ENCODE measurements at places on chromosomes 6 and 20. TPM values are rescaled to one million over a fixed set of nuclear protein-coding genes. Genes with fewer than 3 reads are reported as not detected.

GRCh38 chr6:46444772-46445454, 46.3 kb downstream of the RCAN2 start:
- no peak for DNase-seq

The STX7 gene
- 64.3 TPM for total RNA-seq

The BFSP1 gene
- 0.46 TPM for total RNA-seq

GRCh38 chr6:146028252-146028795, 538 bp upstream of the GRM1 start:
- DNase-seq: no peak

- no peak for DNase-seq
These were observed 189.0 kb downstream of the UST start for GRCh38 chr6:148935705-148936435.

DNA sequence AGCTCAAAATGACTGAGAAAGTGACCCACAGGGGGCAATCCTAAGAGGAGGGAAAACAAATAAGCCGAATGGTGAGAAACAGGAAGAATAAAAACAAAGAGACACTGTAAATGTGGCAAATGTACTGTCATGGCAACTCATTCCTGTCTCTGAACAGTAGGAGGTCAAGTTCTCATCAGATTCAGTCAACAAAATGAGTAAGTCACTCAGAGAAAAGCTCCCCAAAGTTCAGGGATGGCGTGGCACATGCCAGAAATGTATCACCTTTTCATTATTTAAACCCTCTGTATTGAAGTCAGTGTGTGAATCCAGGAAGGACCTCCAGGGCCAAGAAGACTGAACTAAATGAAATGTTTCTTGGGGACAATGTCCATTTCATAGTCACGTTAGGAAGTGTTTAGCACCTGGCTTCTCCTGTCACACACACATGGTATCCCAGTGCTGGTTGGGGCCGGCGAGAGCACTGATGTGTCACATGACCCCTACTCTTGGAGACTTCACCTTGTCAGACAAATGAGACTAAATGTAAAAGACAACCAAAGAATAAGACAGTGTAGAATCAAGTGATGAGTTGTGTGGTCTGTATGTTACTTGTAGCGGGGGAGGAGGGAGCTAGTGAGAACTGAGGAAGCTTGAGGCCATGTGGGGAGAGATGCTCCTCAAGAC, 20.7 kb downstream of the CNR1 start:
- no peak for DNase-seq

DNA sequence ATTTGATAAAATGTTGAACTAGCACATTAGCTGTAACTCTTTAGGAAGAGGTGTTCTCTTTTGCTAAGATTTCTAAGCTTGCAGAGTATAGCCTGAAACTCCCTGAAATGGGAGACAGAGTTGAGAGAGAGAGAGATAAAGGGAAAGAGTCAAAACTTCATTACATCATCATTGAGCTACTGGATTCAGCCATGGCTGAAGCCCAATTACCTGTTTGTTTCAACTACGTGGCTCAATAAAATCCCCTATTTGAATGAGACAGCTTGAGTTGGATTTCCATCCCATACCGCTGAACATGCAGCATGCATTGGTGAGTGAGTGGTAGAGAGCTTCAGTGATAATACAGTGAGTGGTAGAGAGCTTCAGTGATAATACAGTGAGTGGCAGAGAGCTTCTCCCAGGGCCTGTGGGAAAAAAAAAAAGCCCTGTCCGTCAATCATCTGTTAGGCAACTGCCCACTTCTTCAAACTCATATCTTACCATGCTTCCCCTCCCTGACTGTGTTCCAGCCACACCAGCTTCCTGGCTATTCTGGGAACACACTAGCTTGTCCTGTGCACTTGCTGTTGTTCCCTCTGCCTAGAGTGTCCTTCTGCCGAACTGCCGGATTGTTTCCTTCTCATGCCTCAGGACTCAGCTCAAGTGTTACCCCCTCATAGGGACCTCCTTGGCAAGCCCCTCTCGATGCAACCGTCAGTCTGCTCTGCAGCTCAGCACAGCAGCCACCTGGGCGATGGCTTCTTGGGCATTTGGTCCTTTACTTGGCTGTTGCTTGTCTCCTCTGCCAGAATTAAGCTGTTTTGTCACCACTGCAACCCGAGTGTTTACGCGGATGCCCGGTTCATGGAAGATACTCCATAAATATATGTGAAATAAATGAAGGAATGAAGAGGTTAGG, 91.3 kb upstream of the EYA2 start:
- DNase-seq: peak; percentile 15

- DNase-seq: no peak
These were observed 107.0 kb downstream of the TNFRSF21 start for GRCh38 chr6:47202644-47203205.

The SMOC2 gene
- total RNA-seq: 7.2 TPM

DNA sequence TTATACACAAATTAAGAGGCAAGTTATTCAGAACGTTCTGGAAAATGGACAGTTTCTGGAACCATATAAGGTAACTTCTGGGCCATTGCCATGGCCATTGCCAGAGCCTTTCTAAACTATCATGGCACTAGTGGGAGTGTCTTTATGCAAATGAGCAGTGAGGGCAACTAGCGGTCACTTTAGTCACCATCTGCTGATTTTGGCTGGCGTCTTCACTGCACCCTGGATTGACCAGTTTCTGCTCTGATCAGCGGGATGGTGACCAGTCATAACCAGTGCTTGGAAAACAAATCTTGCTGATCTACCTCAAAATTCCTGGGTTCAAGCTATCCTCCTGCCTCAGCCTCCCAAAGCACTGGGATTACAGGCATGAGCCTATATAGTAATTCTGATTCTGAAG, 7.3 kb upstream of the SNTA1 start:
- DNase-seq: no peak

DNA sequence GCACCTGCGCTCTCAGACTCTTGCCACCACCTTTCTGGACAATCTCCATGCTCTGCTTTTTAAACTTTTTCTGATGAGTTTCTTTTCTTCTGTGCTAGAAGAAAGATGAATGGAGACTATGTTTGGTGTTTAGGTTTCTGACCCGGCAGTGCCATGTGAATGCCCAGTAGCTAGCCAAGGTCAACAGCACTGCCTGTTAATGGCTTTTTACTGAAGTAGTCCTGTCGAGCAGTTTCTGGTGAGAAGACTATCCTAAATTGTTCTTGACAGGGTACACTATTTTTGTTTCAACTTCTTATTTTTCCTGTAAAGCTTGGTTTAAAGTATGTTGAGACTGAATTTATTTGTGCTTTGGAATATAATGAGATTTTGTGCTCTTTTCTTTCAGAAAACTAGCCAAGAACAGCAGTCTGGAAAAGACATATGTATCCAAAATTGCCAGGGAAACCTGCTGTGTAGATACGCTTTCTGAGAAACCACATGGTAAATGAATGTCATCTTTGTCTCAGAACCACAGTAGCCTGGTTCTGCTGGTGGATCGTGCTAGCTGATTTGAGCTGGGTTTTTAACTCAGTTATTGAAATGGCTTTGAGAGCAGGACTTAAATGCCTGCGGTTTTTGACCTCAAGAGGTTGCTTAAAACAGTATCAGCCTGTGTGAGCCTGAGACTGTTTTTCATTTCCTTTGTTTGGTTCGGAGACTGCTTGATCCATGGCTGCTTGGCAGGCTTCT, 48.1 kb downstream of the KCNS1 start:
- DNase-seq: no peak

- peak; percentile 91 for DNase-seq
These were observed 194.0 kb downstream of the EYA4 start for GRCh38 chr6:133435065-133435728.

DNA sequence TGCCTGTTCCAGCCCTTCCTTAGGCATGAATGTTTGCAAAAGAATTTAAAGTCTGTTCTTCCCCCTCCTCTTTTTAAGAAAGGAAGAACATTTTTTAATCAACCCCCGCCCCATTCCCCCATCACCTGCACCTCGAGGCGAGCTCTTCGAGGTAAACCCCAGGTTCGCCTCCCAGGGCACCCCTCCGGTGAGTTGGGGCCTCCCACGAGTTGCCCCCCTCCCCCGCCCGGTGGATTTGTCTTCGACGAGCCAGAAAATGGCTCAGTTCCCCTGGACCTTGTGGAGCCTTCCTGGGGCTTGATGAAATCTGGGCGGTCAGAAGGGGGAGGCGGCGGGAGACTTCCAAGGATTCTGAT, 256 bp upstream of the OVOL2 start:
- DNase-seq: no peak

- DNase-seq: peak; percentile 18
These were observed 1.5 kb downstream of the ID4 start for GRCh38 chr6:19838442-19839236.

Data from gastrocnemius medialis (tissue), 4 donors.